ENCODE measurements at places on chromosomes 1 and 21. TPM values are rescaled to one million over a fixed set of nuclear protein-coding genes. Genes with fewer than 3 reads are reported as not detected.

The SPRR3 gene
- total RNA-seq: not detected

The RGS5 gene
- total RNA-seq: 1.2 TPM

The GPX7 gene
- total RNA-seq: not detected

The SLC37A1 gene
- 22.5 TPM for total RNA-seq

The KLF17 gene
- total RNA-seq: not detected

The WNT3A gene
- total RNA-seq: not detected

The CD1D gene
- 5.8 TPM for total RNA-seq
